H54 (cell line): ENCODE measurements at places on chromosomes 2 and 18.
A peak's percentile ranks its signal among the peaks of the same experiment; 100 is the strongest.

GRCh38 chr2:158359846-158360245 is 96.7 kb downstream of the CCDC148 start:
- DNase-seq: peak; percentile 3

GRCh38 chr2:134469516-134470115 is 215.7 kb downstream of the MGAT5 start:
- no peak for DNase-seq

GRCh38 chr18:31876707-31877106 is 66.2 kb downstream of the TRAPPC8 start:
- DNase-seq: no peak

- no peak for DNase-seq
These were observed 24.3 kb upstream of the BCL11A start for GRCh38 chr2:60577682-60578283.

DNA sequence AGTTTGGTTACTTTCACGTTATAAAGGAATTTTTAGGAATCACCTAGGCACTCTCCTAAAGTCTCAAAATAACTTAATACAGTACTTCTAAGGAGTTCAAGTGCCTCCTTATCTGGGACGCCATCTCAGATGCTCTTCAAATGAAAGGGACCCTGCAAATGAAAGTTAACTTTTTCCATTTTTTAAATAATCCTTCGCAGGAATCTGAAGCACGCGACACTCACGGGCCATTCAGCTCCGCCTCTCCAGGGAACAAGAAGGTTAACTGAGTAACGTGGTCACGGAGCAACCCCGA is 537 bp upstream of the ZC3H15 start:
- DNase-seq: no peak

- no peak for DNase-seq
These were observed 458.6 kb downstream of the KCNJ3 start for GRCh38 chr2:155157065-155157464.

DNA sequence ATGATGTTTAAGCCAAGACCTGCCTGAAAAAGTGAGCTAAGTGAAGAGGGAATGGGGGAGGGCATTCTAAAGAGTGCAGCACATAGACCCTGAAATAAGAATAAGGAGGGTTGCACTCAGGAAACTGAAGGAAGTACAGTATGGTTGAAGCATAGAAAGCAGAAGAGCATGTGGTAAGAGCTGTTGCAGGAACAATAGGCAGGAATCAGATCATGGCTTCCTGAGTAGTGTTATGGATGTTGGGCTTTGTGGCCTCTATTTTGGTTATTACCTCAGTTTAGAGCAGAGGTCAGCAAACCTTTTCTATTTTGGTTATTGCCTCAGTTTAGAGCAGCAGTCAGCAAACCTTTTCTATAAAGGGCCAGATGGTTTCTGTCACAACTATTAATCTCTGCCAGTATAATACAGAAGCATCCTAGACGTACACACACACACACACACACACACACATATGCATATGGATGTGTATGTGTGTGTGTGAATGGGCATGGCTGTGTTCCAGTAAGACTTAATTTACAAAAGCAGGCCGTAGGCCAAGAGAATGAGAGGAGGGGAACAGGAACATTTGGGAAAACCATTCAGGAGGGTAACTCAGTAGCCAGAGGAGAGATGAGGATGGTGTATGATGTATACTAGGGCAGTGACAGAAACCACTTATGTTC is 91.1 kb upstream of the MYO3B start:
- DNase-seq: no peak

DNA sequence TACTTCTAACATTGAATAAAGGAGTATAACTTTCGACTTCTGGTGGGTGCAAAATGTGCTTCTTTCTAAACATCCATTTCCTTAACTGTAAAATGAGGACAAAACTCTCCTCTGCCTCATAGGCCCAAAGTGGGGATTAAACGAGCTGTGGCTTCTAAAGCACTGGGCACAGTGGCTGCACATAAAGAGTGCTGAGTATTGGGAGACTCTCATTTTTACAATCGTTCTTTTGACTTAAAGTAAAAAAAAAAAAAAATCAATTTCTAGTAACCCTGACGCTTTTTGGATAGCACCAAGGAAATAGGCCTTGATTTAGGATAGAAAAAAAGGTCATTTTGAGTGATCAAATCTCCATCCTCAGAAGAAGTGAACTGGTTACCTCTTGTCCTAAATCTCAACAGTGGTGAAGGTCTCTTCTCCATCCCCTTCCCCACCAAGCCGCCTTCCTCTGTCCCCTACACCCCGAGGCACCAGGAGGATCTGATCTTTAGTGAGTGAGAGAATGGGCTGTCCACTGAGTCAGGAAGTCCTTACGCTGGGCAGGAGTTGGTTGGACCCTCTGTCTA is 161.6 kb downstream of the DDX1 start:
- no peak for DNase-seq

- no peak for DNase-seq
These were observed 467.6 kb downstream of the NYAP2 start for GRCh38 chr2:225867071-225867470.

DNA sequence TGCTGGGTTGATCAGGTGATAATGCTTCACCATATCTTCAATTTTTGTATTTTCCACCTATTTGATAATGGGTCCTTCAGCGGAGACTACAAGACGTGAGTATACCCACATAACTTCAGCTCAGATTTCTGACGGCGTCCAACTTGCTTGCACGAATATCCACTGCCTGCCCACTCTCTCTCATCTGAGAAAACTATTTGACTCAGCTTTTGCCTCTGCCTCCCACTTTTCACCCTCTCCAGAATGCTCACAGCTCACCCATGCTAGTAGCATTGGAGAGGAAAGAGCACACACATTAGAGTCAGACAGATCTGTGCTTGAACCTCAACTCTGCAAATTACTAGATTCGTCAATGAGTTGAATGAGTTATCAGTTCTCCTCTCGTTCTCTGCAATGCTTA is 166.8 kb downstream of the BCL2 start:
- DNase-seq: no peak

DNA sequence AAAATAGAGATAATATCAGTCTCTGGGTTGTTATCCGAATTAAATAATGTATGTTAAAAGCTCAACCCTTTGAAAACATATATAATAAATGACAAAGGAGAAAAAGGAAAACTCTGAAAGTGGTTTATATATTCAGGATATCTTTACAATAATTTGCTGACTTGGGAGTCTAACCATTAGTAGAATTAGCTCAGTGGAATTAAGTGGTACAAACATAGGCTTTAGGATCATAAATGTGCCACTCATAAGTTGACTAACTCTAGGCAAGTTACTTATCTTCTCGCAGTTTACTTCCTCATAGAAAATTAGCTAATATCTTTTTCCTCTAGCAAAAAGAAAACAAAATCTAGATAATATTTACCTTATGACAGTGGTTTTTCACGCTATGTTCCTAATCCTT is 44.6 kb downstream of the HEATR5B start:
- no peak for DNase-seq

- no peak for DNase-seq
These were observed 612.2 kb upstream of the VRK2 start for GRCh38 chr2:57434441-57434840.

DNA sequence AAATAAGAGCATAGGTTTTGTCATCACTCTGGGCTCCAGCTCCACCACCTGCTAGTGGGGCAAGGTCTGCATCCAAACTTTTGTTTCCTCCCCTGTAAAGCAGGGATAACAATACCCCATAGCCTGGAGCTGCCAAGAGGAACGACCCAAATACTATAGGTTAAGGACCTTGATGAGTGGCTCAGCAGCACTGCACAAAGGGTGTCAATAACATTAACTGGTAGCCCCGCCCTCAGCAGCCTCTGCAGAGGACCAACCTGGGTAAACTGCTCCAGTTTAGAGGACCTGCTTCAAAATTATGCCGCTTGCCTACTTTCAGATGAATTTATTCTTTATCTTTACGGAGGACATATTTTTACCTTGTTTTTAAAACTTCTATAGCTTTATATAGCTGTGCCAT is 65.8 kb upstream of the RIOK3 start:
- DNase-seq: no peak
